ENCODE measurements at places on chromosomes 3 and 15. TPM values are rescaled to one million over a fixed set of nuclear protein-coding genes. Genes with fewer than 3 reads are reported as not detected.

Gene SLC6A11
- total RNA-seq = 0.03 TPM

Gene NOX5
- total RNA-seq = 0.39 TPM

Gene CNTN6
- 0.86 TPM for total RNA-seq

Gene TGM4
- total RNA-seq = not detected

Gene ZFAND6
- 103 TPM for total RNA-seq

Gene CP
- total RNA-seq = 42.1 TPM

Gene FBN1
- total RNA-seq = 2,749 TPM

Gene GPR87
- not detected for total RNA-seq

Gene CSTA
- total RNA-seq = 1.2 TPM

Gene CHRD
- 10.9 TPM for total RNA-seq

Gene PPARG
- 25.3 TPM for total RNA-seq

Gene EPHB3
- total RNA-seq = 6.9 TPM

Gene RBMS3
- 68.2 TPM for total RNA-seq

Gene C3orf49
- not detected for total RNA-seq

Gene MANF
- 69.6 TPM for total RNA-seq

Gene KBTBD13
- not detected for total RNA-seq

Gene OXTR
- 30.7 TPM for total RNA-seq

Gene NOP10
- 132 TPM for total RNA-seq

Gene INO80
- total RNA-seq = 24.1 TPM

Gene RFT1
- total RNA-seq = 23.6 TPM

Gene TIPIN
- 12.9 TPM for total RNA-seq

Gene VIPR1
- 2.2 TPM for total RNA-seq

Gene EIF1B
- total RNA-seq = 17.2 TPM

Gene PTH1R
- 0.20 TPM for total RNA-seq

Gene CCDC54
- total RNA-seq = not detected

Gene MUC20
- total RNA-seq = 0.20 TPM

Gene GRK7
- total RNA-seq = not detected
